ENCODE measurements at places on chromosomes 7 and 10. TPM values are rescaled to one million over a fixed set of nuclear protein-coding genes. Genes with fewer than 3 reads are reported as not detected.

GIMAP6 gene
- not detected for total RNA-seq

UFSP1 gene
- 3.5 TPM for total RNA-seq

DMBT1 gene
- total RNA-seq: 1.0 TPM

CLRN3 gene
- 2.7 TPM for total RNA-seq

GRCh38 chr7:151311294-151311864 lies 30.2 kb upstream of the NUB1 start:
- H3K27me3 ChIP-seq: no peaks in the 10 kb centered on the region
- H3K4me1 ChIP-seq: peaks cover 10% of the 10 kb centered on the region
- H3K27ac ChIP-seq: no peak overlapping the region

GRCh38 chr7:92403760-92404074 lies 43.6 kb upstream of the GATAD1 start:
- no peak for DNase-seq
- no peak overlapping the region for H3K4me3 ChIP-seq
- H3K27ac ChIP-seq: no peak overlapping the region

DNA sequence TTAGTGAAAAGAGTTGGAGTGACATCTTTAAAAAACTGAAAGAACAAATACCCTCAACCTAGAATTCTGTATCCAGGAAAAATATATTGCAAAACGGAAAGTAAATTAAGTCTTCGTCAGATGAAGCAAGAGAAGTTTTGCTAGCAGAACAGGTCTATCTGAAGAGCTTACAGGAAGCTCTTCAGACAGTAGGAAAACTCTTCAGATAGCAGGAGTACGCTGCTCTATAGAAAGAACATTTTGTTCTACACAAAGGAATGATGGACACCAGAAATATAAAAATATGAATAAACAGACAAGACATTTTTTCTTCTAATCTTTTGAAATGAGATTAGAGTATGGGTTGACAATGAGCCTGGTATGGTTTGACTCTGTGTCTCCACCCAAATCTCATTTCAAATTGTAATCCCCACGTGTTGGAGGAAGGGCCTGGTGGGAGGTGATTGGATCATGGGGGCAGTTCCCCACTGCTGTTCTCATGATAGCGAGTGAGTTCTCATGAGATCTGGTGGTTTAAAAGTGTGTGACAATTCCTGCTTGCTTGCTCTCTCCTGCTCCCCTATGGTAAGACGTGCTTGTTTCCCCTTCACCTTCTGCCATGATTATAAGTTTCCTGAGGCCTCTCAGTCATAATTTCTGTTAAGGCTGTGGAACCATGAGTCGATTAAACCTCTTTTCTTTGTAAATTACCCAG lies 567.3 kb downstream of the AUTS2 start:
- H3K27me3 ChIP-seq: no peaks in the 10 kb centered on the region
- H3K36me3 ChIP-seq: no peaks in the 10 kb centered on the region
- H3K4me3 ChIP-seq: no peak overlapping the region
- H3K4me1 ChIP-seq: no peaks in the 10 kb centered on the region

- no peak overlapping the region for H3K27ac ChIP-seq
- H3K36me3 ChIP-seq: no peaks in the 10 kb centered on the region
- no peak overlapping the region for H3K4me3 ChIP-seq
- DNase-seq: no peak
- H3K4me1 ChIP-seq: no peaks in the 10 kb centered on the region
These were observed 39.1 kb upstream of the WDFY4 start for GRCh38 chr10:48645600-48645999.

DNA sequence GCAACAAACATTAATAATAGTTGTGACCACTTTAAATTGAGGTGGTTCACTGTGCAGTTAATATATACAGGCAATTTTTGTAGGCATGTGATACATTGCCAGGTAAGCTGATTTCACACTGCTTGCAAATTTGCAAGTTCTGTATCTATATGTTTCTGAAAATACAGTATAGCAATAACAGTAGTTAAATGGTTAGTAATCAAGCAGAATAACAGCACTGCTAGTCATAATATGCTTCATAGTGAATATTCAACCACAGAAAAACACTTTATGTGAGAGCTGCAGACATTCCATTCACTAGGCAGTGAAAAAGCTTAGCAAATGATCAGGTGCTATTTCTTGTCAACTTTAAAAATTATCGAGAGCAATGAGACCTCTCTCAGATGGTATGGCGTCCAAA lies 28.9 kb downstream of the SLC26A4 start:
- no peaks in the 10 kb centered on the region for H3K36me3 ChIP-seq
- H3K4me3 ChIP-seq: no peak overlapping the region
- peaks cover 3% of the 10 kb centered on the region for H3K4me1 ChIP-seq
- peaks cover 28% of the 10 kb centered on the region for H3K27me3 ChIP-seq
- DNase-seq: no peak

DNA sequence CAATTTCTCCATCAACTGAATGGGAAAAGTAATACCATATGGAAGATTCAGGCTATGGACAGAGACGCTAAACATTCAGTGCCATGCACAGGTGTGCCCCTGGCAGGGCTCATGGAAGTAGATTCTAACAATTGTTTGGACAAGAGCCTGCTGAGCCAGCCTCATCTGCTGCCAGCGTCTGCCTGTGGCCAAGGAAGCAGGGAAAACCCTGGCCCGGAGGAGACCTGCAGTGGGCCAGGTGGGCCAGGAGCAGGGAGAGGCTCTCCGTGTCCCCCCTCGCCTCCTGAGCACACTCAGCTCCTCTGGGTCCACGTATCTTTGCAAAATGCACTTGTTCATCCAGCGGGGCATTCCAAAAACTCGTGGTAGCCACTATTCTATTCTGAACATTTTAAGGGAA lies 130.1 kb downstream of the TCERG1L start:
- H3K27ac ChIP-seq: no peak overlapping the region
- no peaks in the 10 kb centered on the region for H3K4me1 ChIP-seq
- no peaks in the 10 kb centered on the region for H3K36me3 ChIP-seq
- DNase-seq: no peak
- H3K4me3 ChIP-seq: no peak overlapping the region
- peaks cover 7% of the 10 kb centered on the region for H3K27me3 ChIP-seq

- no peak overlapping the region for H3K27ac ChIP-seq
- peaks cover 5% of the 10 kb centered on the region for H3K4me1 ChIP-seq
- H3K36me3 ChIP-seq: peaks cover 1% of the 10 kb centered on the region
- H3K4me3 ChIP-seq: no peak overlapping the region
- DNase-seq: no peak
- no peaks in the 10 kb centered on the region for H3K27me3 ChIP-seq
These were observed 68.9 kb downstream of the SEMA3A start for GRCh38 chr7:84125654-84126053.

DNA sequence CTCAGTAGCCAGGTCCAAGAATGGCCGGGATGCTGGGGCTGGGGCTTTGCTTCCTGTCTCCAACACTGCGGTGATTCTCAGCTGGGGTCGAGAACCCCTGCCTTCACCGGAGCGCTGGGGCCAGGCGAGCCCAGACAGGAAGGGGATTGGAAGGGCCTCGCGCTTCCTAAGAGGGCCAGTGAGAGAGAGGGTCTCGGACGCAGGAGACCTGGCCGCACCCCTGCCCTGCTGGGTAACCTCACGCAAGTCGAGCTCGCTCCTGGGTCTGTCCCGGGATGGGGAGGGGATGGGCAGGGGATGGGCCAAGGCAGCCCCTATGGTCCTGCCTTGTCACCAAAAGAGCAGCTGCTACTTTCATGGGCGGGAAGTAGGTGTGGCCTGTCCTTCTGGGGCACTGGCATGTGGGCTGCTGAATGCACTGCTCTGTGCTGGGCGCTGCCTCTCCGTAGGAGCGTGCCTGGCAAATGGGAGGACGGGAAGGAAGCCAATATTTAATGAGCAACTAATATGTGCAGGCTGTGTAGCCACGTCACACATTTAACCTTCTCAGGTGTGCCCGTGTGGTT lies 20.0 kb downstream of the KCNK18 start:
- no peaks in the 10 kb centered on the region for H3K36me3 ChIP-seq
- no peaks in the 10 kb centered on the region for H3K4me1 ChIP-seq
- H3K27ac ChIP-seq: no peak overlapping the region
- H3K27me3 ChIP-seq: peaks cover 73% of the 10 kb centered on the region
- DNase-seq: no peak

GRCh38 chr10:116084161-116084560 lies 188.8 kb downstream of the GFRA1 start:
- no peak overlapping the region for H3K27ac ChIP-seq
- no peaks in the 10 kb centered on the region for H3K36me3 ChIP-seq
- no peak for DNase-seq
- H3K4me1 ChIP-seq: peaks cover 12% of the 10 kb centered on the region
- no peak overlapping the region for H3K4me3 ChIP-seq
- H3K27me3 ChIP-seq: no peaks in the 10 kb centered on the region

Data from progenitor cell of endocrine pancreas (in vitro differentiated cells).